ENCODE measurements at places on chromosomes 11 and 22.
A peak's percentile ranks its signal among the peaks of the same experiment; 100 is the strongest.

DNA sequence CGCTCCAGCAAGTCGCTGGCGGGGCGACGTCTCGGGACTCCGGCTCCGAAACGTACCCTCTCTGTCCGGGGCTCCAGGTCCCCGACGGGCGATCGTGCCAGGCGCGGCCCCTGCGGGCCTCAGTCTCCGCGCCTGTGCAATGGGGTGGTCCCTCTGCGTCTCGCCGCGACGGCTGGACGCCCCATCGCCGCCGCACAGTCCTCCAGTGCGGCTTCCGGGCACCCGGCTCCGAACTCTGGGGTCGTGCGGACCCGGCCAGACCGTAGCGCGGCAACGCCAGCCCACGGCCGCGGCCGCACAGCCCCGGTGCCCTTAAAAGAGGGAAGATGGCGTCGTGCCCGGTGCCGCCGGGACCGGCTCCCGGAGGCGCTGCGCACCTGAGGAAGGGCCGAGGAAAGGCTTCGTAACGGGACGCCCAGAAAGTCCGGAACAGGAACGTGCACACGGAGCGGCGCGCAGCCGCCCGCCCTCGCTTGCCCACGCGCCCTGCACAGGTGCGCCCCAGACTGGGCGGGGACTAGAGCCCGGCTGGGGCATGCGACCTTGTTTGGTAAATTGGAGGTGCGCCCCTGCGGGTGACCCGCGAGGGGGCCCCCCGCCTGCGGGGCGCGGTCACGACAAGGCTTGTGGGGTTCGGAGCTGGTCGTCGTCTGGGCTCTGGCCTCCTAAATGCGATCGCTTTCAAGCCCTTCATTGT, 525 bp downstream of the BIK start:
- no peaks in the 10 kb centered on the region for H3K27me3 ChIP-seq
- peak overlapping the region; percentile 61 for H3K27ac ChIP-seq
- H3K4me1 ChIP-seq = peaks cover 11% of the 10 kb centered on the region

GRCh38 chr11:63737718-63738117, 30.9 kb downstream of the ZFTA start:
- H3K27me3 ChIP-seq = no peaks in the 10 kb centered on the region
- peak overlapping the region; percentile 69 for H3K27ac ChIP-seq
- H3K36me3 ChIP-seq = no peaks in the 10 kb centered on the region
- peaks cover 2% of the 10 kb centered on the region for H3K4me1 ChIP-seq

- H3K36me3 ChIP-seq = peaks cover 3% of the 10 kb centered on the region
- H3K27me3 ChIP-seq = peaks cover 54% of the 10 kb centered on the region
- H3K4me1 ChIP-seq = peaks cover 7% of the 10 kb centered on the region
Observed at GRCh38 chr11:9089061-9089460, 2.3 kb downstream of the SCUBE2 start.

DNA sequence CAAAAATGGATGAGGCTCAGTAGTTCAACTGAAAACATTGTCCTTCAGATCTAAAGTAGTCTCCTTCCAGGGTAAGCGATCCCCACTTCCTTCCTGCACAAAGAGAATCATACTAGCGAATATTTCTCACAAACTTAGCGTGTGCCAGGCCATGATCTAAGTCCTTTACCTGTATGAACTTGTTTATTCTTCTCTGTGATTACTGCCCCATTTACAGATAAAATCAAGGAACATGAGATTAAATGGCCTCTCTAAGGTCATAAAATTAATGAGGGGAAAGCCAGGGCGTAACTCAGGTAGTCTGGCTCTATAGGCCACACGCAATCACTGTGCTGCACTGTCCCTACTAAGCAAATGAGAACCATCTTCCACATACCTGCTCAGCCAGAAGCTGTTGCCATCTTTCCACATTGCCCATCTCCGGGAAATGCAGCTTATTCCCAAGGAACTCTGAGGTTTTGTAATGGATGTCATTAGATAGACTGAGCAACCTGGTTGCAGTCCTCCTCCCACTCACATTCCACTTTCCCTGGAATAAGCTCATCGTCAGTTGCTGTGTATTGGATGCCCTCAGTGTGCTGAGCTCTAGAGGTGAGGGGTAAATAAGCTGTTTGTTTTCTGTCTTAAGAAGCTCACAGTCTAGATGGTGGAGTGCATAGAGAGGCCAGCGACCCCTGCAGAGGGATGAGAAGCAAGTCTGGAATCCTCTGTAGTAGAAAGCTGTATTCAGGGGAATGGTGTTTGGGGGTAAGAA, 146.3 kb downstream of the SNX19 start:
- H3K4me1 ChIP-seq = no peaks in the 10 kb centered on the region
- DNase-seq = no peak
- H3K27ac ChIP-seq = no peak overlapping the region
- H3K27me3 ChIP-seq = no peaks in the 10 kb centered on the region

- DNase-seq = no peak
- H3K36me3 ChIP-seq = no peaks in the 10 kb centered on the region
- H3K27me3 ChIP-seq = no peaks in the 10 kb centered on the region
- no peak overlapping the region for H3K27ac ChIP-seq
- H3K4me1 ChIP-seq = peaks cover 24% of the 10 kb centered on the region
- H3K4me3 ChIP-seq = no peak overlapping the region
Observed at GRCh38 chr11:1770528-1770927, 6.8 kb upstream of the CTSD start.

- H3K36me3 ChIP-seq = peaks cover 18% of the 10 kb centered on the region
- H3K4me1 ChIP-seq = peaks cover 2% of the 10 kb centered on the region
- no peaks in the 10 kb centered on the region for H3K27me3 ChIP-seq
- DNase-seq = no peak
- no peak overlapping the region for H3K27ac ChIP-seq
Observed at GRCh38 chr11:74043450-74043849, 34.6 kb upstream of the UCP3 start.

DNA sequence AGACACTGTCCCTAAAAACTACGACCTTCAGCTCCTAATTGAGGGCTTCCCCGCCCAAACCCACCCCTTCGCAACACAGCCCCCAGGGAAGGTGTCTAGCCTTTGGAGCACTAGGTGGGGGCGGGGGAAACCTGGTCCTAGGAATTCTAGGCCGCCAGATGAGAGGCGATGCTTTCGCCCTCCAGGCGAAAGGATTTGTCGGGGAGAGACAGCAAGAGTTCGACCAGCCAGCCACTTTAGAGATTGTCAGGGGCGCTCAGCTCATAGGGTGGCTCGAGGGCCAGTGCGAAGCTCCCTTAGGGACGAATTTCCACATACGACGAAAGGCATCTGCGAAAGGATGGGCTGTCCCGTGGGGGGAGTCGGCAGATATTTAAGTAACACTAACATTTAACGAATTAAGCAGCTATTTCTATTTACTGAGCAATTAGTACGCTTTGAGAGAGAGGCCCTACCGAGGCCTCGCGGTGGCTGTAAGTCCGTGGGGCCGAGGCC, 5.3 kb downstream of the CD248 start:
- H3K27ac ChIP-seq = peak overlapping the region; percentile 100
- peaks cover 16% of the 10 kb centered on the region for H3K4me1 ChIP-seq
- DNase-seq = no peak
- H3K27me3 ChIP-seq = no peaks in the 10 kb centered on the region
- H3K36me3 ChIP-seq = no peaks in the 10 kb centered on the region
- peak overlapping the region; percentile 97 for H3K4me3 ChIP-seq

- DNase-seq = no peak
- no peaks in the 10 kb centered on the region for H3K4me1 ChIP-seq
- no peak overlapping the region for H3K27ac ChIP-seq
- no peak overlapping the region for H3K4me3 ChIP-seq
- no peaks in the 10 kb centered on the region for H3K27me3 ChIP-seq
Observed at GRCh38 chr11:37465221-37465620, 867.2 kb upstream of the RAG2 start.

DNA sequence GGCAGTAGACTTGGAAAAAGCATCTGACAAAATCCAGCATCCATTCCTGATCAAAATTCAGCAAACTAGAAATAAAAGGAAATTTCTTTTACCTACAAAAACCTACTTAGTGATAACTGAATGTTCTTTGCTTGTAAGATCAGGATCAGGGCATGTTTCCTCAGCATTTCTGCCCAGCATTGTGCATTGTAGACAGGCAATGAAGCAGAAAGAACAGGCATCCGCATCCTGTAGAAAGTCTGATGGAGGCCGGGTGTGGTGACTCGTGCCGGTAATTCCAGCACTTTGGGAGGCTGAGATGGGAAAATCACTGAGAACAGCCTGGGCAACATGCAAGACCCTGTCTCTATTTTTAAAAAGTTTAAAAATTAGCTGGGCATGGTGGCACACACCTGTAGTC, 32.5 kb upstream of the PANX2 start:
- no peaks in the 10 kb centered on the region for H3K4me1 ChIP-seq
- H3K27ac ChIP-seq = no peak overlapping the region
- H3K27me3 ChIP-seq = peaks cover 11% of the 10 kb centered on the region
- H3K36me3 ChIP-seq = no peaks in the 10 kb centered on the region

DNA sequence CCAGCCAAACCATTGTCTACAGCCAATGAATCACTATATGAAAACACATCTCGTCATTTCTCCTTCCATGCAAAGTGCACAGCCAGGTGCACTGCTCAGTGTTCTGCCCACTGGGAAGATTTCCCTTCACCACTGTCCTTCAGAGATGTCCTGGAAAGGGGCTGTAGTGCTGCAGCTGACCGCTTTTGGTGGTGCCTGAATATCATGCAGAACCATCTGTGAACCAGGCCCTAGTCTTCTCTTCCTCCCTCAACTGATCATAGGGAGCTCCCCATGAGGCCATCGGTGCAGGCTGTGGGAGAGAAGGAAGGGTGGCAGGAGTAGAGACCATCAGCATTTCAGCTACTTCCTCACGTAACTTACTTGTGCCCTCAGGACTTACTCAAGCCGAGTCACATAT, 70.2 kb downstream of the GAB4 start:
- no peak for DNase-seq
- no peak overlapping the region for H3K27ac ChIP-seq
- no peaks in the 10 kb centered on the region for H3K36me3 ChIP-seq
- no peaks in the 10 kb centered on the region for H3K4me1 ChIP-seq
- H3K27me3 ChIP-seq = peaks cover 11% of the 10 kb centered on the region

Data from naive thymus-derived CD8-positive, alpha-beta T cell (primary cell).